ENCODE measurements at places on chromosomes 3 and 15.

DNA sequence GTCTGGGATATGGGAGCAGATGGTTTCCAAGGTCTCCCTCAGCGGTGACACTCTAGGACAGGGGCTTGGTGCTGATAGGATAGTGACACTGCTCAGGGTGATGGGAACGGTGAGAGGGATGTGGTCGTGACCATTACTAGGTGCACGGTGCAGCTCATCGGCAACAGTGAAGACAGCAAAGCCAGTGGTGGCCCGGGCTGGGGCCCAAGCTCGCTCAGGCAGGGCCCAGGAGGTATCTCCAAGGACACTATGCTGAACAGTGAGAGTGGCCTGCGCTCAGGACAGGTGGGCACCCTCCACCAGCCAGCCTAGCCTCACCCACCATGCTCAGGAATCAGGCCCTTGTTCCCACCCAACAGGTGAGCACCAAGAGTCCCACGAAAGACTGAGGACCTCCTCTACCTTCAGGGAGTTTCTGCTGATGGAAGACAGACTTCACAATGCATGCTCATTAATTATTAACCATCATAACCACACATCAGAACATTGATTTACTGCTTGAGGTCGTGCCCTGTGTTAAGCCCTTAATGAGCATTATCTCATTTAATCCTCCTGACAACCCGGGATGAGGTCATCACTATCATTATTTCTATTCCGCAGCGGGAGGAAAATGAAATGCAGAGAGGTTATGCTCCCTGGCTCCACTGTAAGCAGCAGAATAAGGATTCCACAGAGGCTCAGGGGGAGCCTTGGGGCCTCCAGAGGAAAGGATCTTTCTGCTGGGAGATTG is 269.4 kb downstream of the UACA start:
- DNase-seq, result no peak

DNA sequence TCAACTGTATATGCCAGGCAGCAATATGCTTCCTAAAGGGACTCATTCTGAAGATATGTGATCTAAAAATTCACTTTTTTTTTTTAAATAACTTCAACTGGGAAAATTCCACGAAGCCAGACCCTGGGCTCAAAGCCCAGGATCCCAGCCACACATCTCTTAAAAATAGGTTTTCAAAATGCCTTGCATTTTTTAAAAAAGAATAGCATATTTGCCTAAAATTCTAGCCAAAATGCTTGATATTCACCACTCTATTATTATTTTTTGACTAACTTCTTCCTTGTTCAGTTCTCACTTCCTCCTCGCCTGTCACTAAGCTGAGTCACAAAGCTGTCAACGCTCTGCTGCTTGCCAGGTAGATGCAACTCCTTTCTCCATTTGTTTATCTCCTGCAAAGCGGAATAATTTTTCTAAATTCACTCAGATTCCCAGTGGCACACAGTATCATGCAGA is 28.0 kb upstream of the VGLL4 start:
- DNase-seq, result no peak

GRCh38 chr3:116896116-116896515 is 186.5 kb downstream of the TUSC7 start:
- DNase-seq, result no peak

DNA sequence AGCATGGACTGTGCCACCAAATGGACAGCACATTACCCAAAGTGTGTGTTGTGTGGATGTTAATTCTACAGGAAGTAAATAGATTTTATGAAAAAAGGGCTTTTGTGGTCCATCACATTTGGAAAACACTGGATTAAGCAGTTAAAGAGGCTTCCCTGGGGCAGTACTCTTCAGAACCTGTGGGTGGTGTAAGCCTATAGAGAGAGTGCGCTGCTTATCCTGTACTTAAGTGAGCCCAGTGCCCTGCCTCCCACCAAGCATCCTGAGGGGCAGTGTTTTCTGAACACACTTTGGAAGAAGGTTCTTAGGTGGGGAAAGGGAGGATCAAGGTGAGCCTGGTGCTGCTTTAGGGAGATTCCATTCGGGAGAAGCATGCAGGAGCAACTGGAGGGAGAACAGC is 10.9 kb downstream of the TTLL3 start:
- no peak for DNase-seq

GRCh38 chr3:107689355-107689754 is 166.6 kb downstream of the BBX start:
- no peak for DNase-seq

GRCh38 chr15:80586161-80586560 is 108.9 kb upstream of the ABHD17C start:
- no peak for DNase-seq

- DNase-seq, result peak; percentile 20
These were observed 2.7 kb downstream of the IGF1R start for GRCh38 chr15:98651036-98651481.
